ENCODE measurements at places on chromosomes 5 and 9.
A peak's percentile ranks its signal among the peaks of the same experiment; 100 is the strongest.

DNA sequence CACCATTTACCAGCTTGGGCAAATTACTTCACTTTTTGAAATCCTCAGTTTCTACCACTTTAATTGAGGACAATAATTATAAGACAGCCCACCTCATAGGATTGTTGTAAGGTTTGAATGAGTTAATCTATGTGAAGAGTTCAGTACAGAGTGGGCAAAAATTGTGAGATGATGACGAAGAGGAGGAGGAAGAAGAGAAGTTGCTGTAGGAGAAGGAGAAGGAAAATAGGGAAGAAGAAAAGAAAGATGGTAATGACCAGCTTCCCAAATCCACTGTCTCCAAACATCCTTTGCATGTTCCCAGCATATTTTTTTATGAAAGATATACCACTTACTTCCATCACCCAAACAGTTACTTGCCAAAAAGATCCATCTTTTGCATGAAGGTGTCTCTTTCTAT lies 291.2 kb downstream of the EBF1 start:
- no peak for DNase-seq

DNA sequence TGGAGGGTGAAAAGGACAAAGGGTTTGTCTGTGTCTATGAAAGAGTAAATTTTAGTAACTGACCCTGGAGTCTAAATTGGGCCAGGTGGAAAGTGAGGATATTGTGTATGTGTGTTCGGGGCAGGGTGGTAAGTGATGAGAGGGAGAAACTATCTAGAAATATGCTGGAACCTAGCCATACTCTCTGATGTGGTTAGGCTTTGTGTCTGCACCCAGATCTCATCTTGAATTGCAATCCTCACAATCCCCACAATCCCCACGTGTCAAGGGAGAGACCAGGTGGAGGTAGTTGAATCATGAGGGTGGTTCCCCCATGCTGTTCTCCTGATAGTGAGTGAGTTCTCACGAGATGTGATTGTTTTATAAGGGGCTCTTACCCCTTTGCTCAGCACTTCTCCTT lies 60.6 kb downstream of the COMMD10 start:
- no peak for DNase-seq

- no peak for DNase-seq
Measured at GRCh38 chr5:38071831-38072694, 186.3 kb upstream of the EGFLAM start.

- no peak for DNase-seq
Measured at GRCh38 chr5:2217219-2217618, 334.5 kb upstream of the IRX4 start.

DNA sequence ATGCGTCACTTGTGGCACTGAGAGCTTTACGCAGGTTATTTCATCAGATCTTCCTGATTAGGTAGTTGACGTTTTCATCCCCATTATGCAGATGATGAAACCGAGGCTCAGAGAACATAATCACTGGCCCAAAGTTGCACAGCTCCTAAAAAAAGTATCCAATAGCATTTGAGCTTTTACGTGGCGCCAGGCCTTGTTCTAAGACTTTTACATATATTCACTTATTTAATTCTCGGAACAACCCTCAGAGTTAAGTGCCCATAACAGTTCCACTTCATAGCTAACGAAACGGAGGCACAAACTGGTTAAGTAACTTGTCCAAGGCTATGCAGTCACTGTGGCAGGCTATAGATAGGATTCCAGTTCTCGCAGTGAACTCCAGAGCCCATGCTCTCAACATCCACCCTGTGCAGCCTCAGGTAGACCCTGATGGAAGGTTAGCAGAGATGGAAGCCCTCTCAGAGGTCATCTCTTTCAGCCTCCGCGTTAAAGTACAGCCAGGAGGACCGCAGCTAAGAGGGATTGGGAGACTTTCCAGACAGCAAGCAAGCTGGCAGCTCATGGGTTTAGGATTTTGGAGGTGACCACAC lies 39.3 kb downstream of the AMBP start:
- DNase-seq = no peak

GRCh38 chr5:132777209-132778069 lies at the start of gene SEPTIN8:
Gene SEPTIN8 (minus strand): TSS chr5:132777239. CDS start chr5:132777137, 102 bp downstream.
- DNase-seq = peak; percentile 45

GRCh38 chr5:147913786-147914185 lies 7.4 kb upstream of the C5orf46 start:
- no peak for DNase-seq

GRCh38 chr5:115545351-115545882 lies 842 bp upstream of the FEM1C start:
- DNase-seq = no peak

GRCh38 chr5:16617274-16617968 lies 624 bp upstream of the RETREG1 start:
- peak; percentile 84 for DNase-seq

DNA sequence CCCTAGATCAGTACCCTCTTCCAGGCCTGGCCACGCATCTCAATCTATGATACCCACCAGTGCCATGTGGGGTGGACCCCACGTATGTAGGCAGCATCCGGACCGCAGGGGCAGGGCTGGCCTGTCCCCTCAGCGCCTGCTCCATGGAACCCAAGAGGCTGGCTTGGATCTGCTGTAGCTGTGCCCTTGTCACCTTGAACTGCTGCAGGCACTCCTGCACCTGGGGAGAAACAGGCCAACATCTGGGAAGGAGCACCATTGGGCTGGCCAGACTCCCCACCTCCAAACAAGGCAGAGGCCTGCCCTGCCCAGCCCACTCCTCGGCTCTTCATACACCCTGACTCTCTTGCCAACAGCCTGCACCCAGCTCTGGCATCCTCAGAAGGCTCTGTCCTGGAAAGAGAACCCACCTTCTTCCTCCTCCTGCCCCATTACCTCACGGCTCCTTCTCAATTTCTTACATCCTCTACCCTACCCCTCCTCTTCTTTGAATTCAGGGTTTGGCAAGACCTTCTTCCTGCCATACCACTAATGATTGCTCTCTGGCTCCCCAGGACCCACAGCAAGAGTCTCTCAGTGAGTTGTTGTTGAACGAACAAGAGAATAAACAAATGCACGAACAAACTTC lies 7.7 kb downstream of the HK3 start:
- no peak for DNase-seq
